ENCODE measurements at places on chromosomes 4 and X. TPM values are rescaled to one million over a fixed set of nuclear protein-coding genes. Genes with fewer than 3 reads are reported as not detected.

DNA sequence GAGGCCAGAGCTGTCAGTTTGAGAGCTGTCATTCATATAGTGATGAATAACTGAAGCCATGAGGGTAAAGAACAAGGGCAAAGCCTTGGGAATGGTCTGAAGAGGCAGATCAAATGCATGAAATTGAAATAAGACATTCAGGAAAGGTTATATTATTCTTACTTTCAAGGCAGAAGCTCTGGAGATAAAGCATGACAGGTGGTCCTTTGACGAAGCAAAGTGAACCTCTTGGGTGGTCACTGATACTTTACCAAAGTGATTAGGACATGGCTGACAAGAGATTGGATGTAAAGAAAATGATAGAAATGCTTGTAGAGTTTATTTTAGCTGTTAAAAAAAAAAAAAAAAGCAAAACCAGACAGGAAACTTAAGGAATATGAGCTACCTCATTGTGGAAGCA lies 634.0 kb upstream of the FTHL17 start:
- no peak overlapping the region for H3K27ac ChIP-seq
- H3K36me3 ChIP-seq, result no peaks in the 10 kb centered on the region
- no peaks in the 10 kb centered on the region for H3K27me3 ChIP-seq
- H3K4me3 ChIP-seq, result no peak overlapping the region

TMEM150C gene
- total RNA-seq, result 8.6 TPM

DNA sequence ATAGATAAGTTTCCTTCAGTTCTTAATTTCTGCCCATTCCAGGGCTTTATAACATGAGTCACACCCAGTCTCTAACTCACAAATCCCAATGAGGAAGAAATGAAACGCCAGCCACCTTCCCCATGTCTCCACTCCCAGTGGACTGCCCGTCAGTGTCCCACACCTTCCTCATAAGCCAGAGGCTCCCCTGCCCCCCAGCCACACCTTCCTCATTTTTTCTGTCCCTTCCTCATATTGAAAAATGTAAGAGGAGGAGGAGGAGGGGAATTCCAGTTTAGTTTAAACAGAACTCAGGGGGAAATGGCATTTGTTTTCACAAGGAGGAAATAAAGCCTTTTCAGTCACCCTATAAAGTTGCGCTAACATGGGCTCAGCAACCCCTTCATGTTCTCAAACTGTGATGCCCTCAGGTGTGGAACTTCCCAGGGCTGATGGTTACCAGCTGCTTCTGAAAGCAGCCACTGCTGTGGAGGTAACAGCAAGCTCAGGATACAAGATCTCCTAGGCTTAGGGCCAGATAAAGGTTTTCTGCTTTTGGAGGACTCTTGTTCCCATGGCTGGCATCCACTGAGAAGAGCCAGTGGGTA lies 97.8 kb downstream of the PARM1 start:
- peaks cover 2% of the 10 kb centered on the region for H3K4me1 ChIP-seq
- no peaks in the 10 kb centered on the region for H3K27me3 ChIP-seq
- H3K36me3 ChIP-seq, result no peaks in the 10 kb centered on the region
- no peak overlapping the region for H3K4me3 ChIP-seq
- H3K27ac ChIP-seq, result no peak overlapping the region
- no peak for DNase-seq

FGFR3 gene
- total RNA-seq, result 185 TPM

DNA sequence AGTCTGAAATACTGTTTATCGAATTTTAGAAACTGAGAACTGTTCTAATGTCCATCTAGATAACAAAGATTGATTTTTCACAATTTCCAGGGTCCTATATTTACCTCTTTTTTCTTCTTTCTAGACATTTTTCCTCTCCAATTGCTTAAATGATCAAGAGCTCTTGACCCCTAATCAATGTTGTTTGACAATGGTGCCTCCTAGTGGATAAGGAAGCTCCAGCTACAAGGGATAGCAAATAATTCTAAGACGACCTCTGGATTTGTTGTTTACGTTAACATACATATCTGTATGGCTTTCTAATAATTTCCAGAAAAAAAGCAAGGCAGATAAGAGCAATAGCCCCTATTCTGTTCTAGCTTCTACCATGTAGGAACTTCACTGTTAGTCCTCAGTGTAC lies 35.8 kb downstream of the GPR82 start:
- no peak for DNase-seq
- peaks cover 1% of the 10 kb centered on the region for H3K36me3 ChIP-seq
- no peak overlapping the region for H3K27ac ChIP-seq
- no peaks in the 10 kb centered on the region for H3K27me3 ChIP-seq

DNA sequence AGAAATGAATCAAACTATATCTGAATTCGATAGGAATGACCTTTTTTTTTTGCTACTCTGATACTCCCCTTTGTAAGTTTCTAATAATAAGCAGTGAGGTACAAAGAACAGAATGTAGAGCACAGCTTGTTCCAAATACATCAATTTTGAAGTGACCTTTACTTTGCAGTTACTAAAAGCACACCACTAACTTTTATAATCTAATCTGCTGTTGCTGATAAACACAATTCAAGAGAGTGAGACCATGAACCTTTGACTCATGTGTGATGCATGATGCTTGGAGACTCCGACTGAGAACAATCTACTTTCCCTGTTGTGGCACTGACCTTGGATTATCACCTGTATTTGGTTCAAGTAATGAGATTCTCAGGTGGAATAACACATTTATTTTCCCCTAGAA lies 91.6 kb upstream of the GNPDA2 start:
- no peak overlapping the region for H3K4me3 ChIP-seq
- H3K36me3 ChIP-seq, result no peaks in the 10 kb centered on the region
- no peaks in the 10 kb centered on the region for H3K27me3 ChIP-seq

DNA sequence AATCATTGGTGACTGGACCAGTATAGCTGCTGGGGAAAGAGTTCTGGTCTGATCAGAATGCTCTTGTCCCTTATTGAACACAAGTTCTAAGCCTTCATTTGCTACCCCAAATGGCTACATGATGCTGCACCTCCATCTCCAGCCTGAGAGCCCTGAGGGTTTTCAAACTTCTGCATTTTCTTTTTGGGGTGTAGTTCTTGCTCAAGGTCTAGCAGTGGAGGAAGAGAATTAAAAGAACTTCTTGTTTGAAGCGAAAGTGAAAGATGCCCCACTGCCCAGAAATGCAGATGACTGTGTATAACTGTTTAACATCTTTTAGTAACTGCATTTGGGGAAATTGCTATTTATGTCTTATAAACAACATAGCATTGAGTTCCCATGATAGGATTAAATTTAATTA lies 38.5 kb downstream of the LAMTOR3 start:
- no peak overlapping the region for H3K4me3 ChIP-seq
- H3K36me3 ChIP-seq, result no peaks in the 10 kb centered on the region
- no peak overlapping the region for H3K27ac ChIP-seq

- H3K36me3 ChIP-seq, result no peaks in the 10 kb centered on the region
- H3K4me3 ChIP-seq, result no peak overlapping the region
- no peaks in the 10 kb centered on the region for H3K27me3 ChIP-seq
- peak overlapping the region; percentile 2 for H3K27ac ChIP-seq
- DNase-seq, result no peak
These were observed 350.4 kb downstream of the SPRY1 start for GRCh38 chr4:123747016-123747415.
